ENCODE measurements at places on chromosomes 5 and 9. TPM values are rescaled to one million over a fixed set of nuclear protein-coding genes. Genes with fewer than 3 reads are reported as not detected.

The UNC5A gene
- total RNA-seq = not detected

The TMEM252 gene
- not detected for total RNA-seq

The UGT3A1 gene
- not detected for total RNA-seq

The ZCCHC7 gene
- 19.1 TPM for total RNA-seq

The NOXA1 gene
- 3.3 TPM for total RNA-seq

The SMIM33 gene
- total RNA-seq = not detected

The TCF7 gene
- total RNA-seq = 1.5 TPM

DNA sequence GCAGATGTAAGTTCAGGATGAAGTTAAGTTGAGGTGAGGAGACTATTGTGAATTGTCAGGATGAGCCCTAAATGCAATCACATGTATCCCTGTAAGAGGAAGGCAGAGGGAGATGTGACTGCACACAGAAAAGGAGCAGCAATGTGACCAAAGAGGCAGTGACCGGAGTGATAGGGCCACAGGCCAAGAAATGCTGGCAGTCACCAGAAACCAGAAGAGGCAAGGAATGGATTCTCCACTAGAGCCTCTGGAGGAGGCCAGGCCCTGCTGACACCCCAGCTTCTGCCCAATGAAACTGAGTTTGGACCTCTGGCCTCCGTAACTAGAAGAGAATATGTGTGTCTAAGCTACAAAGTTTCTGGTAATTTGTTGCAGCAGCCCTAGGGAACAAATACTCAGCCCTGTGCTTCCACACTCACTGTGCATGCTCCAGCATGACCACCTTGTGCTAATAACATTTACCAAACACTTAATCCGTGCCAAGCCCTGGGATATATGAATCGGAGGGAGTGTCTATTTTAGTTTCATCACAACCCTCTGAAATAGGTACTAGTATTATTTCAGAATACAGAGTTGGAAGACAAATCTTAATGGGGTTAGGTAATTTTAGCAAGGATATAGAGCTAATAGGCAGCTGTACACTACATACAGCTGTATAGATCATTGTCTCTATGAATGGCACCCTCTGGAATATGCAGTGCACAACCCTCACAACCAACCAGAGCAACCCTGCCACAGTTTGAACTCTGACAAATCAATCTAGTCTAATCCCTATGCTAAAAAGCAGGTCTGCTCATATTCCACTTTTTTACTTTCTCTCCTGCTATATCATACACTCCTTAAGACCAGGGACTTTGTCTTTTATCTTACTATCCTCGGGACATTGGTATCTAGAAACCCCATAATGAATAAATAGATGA lies 7.8 kb upstream of the GPX8 start:
- H3K4me3 ChIP-seq = no peak overlapping the region
- DNase-seq = no peak
- H3K27ac ChIP-seq = no peak overlapping the region

GRCh38 chr5:178940569-178941360 lies at the start of gene ZNF454:
Gene ZNF454, plus strand, starts transcription at chr5:178941198. Its CDS starts 1,594 bp downstream, at chr5:178942792.
- peak; percentile 97 for DNase-seq
- peaks cover 4% of the 10 kb centered on the region for H3K4me1 ChIP-seq
- peaks cover 2% of the 10 kb centered on the region for H3K36me3 ChIP-seq
- no peaks in the 10 kb centered on the region for H3K27me3 ChIP-seq
- peak within 1 kb of the TSS; percentile 87 for H3K27ac ChIP-seq

- no peak for DNase-seq
- no peak overlapping the region for H3K27ac ChIP-seq
- no peaks in the 10 kb centered on the region for H3K27me3 ChIP-seq
- no peaks in the 10 kb centered on the region for H3K36me3 ChIP-seq
Measured at GRCh38 chr5:36536616-36537005, 69.8 kb upstream of the SLC1A3 start.

DNA sequence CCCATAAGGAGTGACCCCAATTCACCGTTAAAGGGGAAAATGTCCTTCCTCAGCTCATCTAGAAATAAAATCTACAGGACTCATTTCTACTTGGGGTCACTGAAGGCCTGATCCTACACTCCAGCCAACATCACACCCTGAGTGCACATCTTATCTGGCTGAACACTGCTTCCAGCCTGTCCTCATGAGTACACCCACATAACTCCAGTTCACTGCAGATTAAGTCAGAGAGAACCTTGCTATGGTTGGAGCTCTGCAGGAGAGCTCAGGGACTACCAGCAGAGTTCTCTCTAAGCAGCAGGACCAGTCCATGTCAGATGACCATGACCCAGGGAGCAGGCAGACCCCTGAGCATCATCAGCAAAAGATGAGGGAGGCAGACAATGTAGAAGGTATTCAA lies 126.9 kb upstream of the MAP3K1 start:
- H3K4me3 ChIP-seq = no peak overlapping the region
- no peak for DNase-seq
- no peak overlapping the region for H3K27ac ChIP-seq
- H3K4me1 ChIP-seq = no peaks in the 10 kb centered on the region
- H3K27me3 ChIP-seq = no peaks in the 10 kb centered on the region

DNA sequence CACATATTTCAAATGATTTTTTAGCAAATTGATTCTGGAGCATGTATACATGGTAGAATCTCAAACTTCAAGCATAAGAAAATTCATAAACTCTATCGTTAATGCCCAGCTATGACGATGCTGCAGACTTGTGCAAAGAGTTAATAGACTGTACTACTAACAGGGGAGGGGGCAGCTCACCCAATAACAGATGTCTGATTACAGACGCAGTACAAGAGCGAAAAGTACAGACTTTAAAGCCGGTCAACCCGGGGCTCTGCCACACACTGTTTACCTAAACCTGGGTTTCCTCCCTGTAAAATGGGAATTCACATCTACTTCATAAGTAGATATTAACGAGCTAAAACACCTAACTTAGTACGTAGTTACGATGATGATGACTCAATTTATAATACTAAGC lies 651 bp downstream of the TRIM23 start:
- no peaks in the 10 kb centered on the region for H3K4me1 ChIP-seq
- no peak for DNase-seq
- no peaks in the 10 kb centered on the region for H3K36me3 ChIP-seq
- no peaks in the 10 kb centered on the region for H3K27me3 ChIP-seq

- DNase-seq = no peak
- H3K36me3 ChIP-seq = no peaks in the 10 kb centered on the region
- no peak overlapping the region for H3K27ac ChIP-seq
- H3K4me3 ChIP-seq = no peak overlapping the region
Measured at GRCh38 chr5:142156839-142157463, 48.4 kb downstream of the NDFIP1 start.

- H3K27me3 ChIP-seq = no peaks in the 10 kb centered on the region
- peak overlapping the region; percentile 95 for H3K27ac ChIP-seq
- no peak overlapping the region for H3K4me3 ChIP-seq
- DNase-seq = peak; percentile 91
Measured at GRCh38 chr9:127133739-127134167, 11.3 kb upstream of the ANGPTL2 start.

GRCh38 chr9:13424204-13424603 lies 144.7 kb upstream of the MPDZ start:
- no peak overlapping the region for H3K4me3 ChIP-seq
- H3K4me1 ChIP-seq = peaks cover 16% of the 10 kb centered on the region
- no peak for DNase-seq
- no peak overlapping the region for H3K27ac ChIP-seq
- H3K27me3 ChIP-seq = no peaks in the 10 kb centered on the region
- no peaks in the 10 kb centered on the region for H3K36me3 ChIP-seq

- no peaks in the 10 kb centered on the region for H3K27me3 ChIP-seq
- peaks cover 31% of the 10 kb centered on the region for H3K4me1 ChIP-seq
- H3K4me3 ChIP-seq = no peak overlapping the region
Measured at GRCh38 chr9:126363250-126363649, 36.6 kb downstream of the MVB12B start.

DNA sequence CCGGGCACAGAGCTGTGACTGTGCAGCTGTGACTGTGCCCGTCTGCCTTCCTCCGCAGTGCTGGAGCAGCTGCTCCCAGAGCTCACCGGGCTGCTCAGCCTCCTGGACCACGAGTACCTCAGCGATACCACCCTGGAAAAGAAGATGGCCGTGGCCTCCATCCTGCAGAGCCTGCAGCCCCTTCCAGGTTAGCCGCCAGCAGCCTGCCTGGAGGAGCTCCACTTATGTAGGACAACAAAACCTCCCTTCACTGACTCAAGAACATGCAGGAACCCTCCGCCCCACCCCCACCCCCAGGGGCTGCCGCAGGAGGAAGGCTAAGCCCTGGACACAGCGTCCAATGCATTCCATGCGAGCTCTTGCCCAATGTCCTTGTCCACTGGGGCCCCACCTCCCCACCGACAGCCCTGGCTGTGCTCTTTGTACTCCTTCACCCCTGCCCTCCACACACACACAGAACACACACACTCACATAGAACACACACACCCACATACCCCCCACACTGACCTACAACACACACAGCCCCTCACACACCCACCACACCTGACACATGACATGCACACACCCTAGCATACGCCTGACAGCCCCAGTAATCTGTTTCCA lies 27.9 kb downstream of the AFAP1L1 start:
- H3K4me3 ChIP-seq = no peak overlapping the region
- no peaks in the 10 kb centered on the region for H3K27me3 ChIP-seq
- no peak for DNase-seq
